ENCODE measurements at places on chromosomes 16 and 17.
A peak's percentile ranks its signal among the peaks of the same experiment; 100 is the strongest.

DNA sequence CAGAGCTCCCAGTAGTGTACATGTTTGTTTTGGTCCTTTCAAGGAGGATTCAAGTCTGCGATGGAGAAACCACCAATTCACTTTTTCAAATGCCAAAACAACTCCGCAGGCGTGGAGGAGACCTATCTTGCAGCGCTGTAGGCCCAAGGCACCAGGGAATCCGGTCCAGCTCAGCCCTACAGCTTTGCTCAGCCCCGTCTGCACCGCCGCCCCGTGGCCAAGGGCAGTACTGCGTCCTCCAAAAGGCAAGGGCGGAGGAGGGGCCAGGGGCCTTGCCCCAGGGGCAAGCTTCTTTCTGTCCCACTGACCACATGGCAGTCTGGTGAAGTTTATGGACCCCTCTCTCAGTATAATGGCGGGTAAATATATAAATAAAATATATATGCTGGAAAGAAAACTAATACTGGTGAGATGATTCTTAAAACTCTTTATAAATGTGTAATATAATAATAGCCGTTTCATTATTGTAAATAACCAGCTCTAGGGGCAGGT, 709 bp upstream of the CD300LG start:
- peak; percentile 64 for DNase-seq

DNA sequence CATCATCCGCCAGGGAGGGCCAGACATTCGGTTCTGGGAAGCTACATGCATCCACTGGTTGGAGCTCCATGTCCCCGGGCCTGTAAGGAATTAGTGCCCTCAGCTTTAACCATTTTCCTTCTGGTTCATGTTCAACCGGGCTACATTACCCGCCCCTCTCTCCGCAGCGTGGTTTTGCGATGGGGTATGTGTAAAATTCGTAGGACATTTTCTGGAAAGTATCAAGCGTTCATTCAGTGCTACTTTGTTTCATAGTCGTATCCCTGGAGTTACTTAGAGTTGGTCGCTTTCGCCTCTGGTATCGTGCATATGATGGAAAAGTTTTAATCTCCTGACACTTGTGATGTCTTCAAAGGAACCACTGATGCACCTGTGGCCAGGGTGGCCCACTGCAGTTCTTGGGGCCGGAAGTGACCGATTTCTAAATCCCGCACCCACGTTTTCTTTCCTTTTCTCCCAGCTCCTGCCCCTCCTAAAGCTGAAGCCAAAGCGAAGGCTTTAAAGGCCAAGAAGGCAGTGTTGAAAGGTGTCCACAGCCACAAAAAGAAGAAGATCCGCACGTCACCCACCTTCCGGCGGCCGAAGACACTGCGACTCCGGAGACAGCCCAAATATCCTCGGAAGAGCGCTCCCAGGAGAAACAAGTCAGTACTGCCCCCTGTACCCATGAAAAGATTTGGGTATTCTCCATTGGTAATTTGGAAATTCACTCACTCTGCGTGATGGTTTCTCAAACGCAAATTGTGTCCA, 637 bp downstream of the RPL23A start:
- DNase-seq: no peak

DNA sequence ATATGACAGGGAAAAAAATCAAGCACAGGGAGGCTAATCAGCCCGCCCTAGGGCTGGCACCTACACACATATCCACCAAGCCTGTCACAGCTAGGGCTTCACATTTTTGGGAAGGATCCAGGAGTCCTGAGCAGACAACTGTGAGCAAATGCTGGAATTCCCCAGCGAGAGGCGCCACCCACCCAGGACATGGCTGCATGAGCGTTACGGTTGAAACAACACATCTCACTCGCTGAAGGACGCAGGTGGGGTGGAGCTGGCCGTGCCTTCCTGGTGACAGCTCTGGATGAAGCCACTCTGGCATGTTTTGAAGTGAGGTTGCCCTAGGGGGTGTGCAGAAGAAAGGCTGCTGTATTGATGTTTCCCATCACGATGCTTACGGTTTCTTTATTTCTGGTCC, 315.1 kb upstream of the EEF2KMT start:
- no peak for DNase-seq

DNA sequence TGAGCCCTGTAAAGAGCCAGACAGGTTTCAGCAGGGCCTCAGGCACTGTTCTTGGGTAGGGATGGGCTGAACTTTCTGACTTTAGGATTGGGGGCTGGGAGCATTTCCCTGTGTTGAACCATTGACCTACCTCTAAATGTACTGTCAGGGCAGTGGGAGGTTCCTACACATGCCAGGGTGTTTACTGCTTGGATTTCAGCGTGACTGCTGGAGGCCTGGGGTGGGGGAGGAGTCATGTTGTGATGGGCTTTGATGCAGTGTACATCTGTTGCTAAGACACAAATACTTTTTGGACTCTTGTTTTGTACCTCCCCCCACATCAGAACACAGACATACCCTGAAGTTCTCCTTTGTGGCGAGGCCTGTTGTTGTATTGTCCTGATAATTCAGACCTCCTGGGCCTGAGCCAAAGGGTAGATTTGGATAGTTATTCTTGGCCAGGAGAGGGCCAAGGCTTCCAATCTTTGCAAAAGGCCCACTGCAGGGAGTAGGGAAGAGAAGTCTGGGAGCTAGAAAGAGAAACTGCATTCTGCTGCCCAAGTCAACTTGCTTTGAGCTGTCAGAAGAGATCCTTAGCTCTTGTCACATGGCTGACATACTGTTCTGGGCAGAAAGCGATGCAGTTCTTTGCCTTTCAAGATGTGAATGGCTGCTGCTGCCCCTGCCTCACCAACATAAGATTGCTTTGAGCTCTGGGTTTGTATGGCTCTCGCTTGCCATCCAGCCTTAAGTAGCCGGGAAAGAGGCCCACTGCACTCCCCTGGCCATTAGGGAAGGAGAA, 3.7 kb downstream of the NFE2L1 start:
- DNase-seq: no peak

- no peak for DNase-seq
These were observed 88.4 kb downstream of the FTO start for GRCh38 chr16:53792161-53792951.

DNA sequence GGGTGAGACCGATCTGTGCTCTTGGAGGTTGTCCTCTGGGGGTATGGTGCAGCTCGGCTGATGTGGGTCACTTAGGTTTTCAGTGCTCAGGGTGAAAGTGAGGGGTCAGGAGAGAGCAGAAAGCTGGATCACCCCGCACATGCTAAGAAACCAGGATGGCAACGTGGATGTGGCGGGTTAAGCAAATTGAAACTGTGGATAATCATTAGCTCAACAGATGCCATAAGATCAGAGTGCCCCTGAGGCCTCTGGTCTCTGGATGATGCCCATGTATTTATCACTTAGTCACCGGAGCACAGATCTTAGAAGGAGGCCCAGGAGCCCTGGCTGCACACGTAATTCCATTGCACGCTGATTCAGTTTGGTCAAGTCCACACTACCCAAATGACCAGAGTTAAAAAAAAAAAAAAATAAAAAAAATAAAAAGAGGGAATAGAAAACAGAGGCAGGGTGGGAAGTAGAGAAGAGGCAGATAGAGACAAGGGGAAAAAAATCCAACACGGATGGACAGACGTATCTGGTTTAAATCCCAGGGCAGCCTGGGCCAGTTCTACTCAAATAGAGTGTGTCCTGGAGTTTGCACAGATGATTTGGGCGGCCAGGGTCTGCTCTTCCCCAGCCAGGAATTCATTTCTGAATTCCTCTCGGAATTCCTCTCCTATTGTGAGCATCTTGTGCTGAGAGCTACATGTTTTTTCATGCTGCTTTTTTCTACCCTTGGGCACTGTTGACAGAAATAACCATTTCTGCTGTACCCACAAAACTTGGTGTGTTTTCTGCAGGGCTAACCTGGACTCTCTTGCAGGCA, 378.3 kb downstream of the CPPED1 start:
- peak; percentile 15 for DNase-seq

GRCh38 chr16:21663889-21664647, at the start of gene OTOA:
Gene OTOA, plus strand, starts transcription at chr16:21663968. Its CDS starts 14,547 bp downstream, at chr16:21678515.
- no peak for DNase-seq

GRCh38 chr16:79767421-79768275, 167.1 kb upstream of the MAF start:
- DNase-seq: peak; percentile 23

- DNase-seq: no peak
These were observed 27.5 kb downstream of the OMG start for GRCh38 chr17:31269578-31269983.

DNA sequence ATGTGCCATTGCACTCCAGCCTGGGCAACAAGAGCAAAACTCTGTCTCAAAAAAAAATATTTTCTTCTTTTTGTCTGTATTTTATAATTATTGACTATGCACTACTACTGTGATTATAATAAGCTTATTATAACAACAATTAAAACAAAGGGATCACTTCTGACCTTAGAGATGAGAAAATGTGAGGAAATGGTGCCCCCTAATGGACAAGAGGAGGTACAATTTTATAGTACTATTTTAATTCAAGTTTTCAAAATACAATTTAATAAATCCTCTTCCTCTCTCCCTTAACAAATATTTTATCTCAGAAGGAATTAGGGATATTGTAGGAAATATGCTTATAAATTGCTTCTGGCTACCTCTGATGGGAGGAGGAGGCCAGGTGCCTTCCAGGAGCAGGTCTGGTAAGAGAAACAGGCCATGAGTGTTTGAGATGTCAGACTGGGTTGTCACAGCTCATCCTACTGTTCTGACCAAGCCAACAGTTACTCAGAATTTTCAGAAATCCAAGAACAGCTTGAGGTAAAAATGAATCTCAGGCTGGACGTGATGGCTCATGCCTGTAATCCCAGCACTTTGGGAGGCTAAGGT, 14.0 kb downstream of the VPS53 start:
- DNase-seq: no peak

- no peak for DNase-seq
These were observed 2.3 kb downstream of the ALDH3A2 start for GRCh38 chr17:19650826-19651225.

DNA sequence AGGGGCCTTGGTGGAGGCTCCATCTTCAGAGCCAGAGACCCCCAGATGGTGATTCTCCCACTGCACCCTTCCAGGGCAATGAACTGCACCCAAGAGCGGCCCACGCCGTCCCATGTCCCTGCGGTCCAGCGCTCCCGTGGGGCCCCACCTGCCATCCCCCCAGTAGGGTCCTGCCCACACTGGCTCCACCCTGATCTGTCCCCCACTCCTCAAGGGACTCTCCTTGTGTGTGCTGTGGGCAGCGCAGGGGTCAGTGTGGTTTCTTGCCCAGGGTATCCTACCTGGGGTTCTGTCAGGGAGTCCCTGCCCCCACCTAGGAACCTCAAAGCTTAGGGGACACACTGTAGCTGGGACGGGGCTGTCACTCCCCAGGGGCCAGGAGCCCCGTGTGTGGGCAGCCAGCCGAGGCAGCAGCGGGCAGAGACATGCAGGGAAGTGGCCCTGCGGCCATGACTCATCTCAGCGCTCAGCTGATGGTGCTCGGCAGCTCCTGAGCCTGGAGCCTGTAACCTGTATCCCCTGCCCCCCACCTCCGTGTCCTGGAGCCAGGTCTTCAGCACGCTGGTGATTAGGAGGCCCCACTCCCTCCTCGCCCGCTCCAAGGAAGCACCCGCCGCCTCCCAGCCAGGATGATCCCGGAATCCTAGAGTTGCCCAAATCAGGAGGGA, 35.7 kb upstream of the SSTR5 start:
- DNase-seq: no peak

DNA sequence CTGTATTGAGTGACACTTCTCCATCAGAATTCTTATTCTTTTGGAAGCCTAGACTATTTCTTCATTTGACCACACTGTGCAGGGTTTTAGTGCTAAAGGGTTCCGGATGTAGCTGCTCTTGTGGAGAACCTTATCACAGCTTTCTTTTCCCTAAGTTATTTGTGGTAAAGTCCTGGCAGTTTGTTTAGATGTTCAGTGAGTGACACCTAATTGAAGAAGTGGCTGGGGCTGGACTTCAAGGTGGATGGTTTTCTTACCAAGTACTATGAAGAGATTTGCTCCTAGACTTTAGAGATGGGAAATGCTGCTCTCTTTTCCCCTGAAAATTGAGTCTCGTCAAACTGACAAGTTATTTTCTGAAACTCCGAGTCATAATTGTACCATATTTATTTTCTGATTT, 144.0 kb upstream of the TBX2 start:
- DNase-seq: no peak

DNA sequence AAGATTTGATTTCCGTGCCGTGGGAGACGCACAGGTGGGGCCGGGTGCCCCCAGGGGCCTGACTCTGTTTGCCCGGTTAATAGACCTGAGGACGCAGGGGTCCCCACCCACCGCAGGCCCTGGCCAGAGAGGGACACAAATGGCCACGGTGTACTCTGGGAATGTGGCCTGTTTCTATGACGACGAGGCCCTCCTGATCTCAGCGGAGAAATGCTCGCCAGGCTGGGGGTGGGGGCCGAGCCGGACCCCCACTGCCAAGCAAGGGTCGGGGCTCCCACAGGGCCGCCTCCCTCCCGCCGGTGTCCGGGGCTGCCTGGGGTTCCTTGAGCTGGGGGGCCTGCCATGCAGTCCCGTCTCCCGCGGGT, 24.5 kb upstream of the C1QTNF8 start:
- no peak for DNase-seq

DNA sequence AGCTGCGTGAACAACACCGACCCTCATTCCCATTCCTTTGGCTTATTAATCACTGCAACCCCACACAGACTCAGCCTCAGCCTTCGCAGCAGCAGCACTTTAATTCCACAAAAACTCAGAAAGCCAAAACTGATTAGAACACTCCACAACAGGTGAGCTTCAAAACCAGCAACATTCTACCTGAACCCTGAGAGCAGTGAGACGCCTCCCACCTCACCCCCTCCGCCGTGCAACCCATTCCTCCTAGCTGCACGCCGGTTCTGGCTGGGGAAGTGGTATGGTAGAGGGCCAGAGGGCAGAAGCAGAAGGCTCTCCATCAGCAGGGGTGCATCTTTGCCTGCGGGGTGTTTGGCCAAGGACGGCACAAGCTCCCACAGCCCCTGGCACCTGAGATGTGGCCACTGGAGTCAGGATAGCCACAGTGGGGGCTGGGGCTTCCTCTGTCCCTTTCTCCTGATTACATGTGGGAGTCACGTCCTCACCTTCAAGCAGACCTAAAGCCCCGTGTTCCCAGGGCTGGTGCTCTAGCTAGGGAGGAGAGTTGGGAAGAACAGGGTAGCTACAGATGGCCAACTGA, 1.6 kb downstream of the BORCS6 start:
- no peak for DNase-seq

DNA sequence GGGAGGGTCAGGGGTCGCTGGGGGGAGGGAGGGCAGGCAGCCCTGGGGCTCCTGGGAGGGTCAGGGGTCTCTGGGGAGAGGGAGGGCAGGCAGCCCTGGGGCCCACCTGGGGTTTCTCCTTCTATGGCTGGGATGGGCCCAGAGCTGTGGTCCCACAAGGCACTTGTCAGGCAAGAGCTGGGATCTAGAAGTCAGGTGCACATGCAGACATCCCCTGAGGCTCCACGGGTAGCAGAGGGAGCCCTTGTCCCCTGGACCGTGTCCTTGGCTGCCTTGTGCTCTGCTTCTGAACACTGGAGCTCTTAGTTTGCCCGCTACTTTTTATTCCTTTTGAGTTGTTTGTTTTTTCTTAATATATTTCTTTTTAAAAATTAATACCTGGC, 1.8 kb downstream of the TUBB3 start:
- DNase-seq: no peak

GRCh38 chr17:63976702-63977101, 4.0 kb upstream of the SCN4A start:
- DNase-seq: no peak
